ENCODE measurements at places on chromosomes 4 and X. TPM values are rescaled to one million over a fixed set of nuclear protein-coding genes. Genes with fewer than 3 reads are reported as not detected.

DNA sequence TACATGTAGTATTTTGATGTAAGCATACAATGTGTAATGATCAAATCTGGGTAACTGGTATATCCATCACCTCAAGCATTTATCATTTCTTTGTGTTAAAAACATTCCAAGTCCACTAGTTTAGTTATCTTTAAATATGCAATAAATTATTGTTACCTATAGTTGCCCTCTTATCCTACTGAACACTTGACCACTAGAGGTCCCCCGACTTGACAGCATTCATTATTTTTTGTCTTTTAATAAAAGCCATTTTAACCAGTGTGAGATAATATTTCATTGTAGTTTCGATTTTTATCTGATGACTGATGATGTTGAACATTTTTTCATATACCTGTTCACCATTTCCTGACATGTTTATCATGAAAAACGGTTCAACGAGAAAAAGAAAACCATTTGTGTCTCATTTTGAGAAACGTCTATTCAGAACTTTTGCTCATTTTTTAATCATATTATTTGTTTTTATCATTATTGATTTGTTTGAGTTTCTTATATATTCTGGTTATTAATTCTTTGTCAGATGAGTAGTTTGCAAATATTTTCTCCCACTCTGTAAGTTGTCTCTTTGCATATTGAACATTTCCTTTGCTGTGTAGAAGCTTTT, 199.0 kb upstream of the CXXC4 start:
- DNase-seq: peak; percentile 8

- DNase-seq: no peak
These were observed 39.9 kb upstream of the PGK1 start for GRCh38 chrX:78064152-78064551.

GRCh38 chr4:80138551-80139538, 58.5 kb upstream of the PRDM8 start:
- DNase-seq: peak; percentile 21

- DNase-seq: no peak
These were observed 57.7 kb downstream of the NEIL3 start for GRCh38 chr4:177367336-177367735.

The MYL5 gene
- 2.2 TPM for total RNA-seq

The ETDA gene
- total RNA-seq: not detected

The KLKB1 gene
- total RNA-seq: not detected

DNA sequence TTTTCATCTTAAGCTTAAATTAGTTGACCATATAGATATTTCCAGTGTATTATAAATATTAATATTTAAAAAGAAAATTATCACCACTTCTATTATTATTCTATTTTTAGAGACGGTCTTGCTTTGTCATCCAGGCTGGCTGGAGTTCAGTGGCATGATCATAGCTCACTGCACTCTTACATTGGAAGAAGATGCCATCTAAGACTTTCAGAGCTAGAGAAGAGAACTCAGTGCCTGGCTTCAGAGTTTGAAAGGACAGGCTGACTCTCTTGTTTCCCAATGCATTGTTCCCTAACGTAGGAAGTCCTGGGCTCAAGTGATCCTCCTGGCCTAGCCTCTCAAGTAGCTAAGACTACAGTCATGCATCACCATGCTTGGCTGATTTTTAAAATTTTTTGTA, 75.9 kb downstream of the FIP1L1 start:
- DNase-seq: no peak

- no peak for DNase-seq
These were observed 254.7 kb upstream of the AR start for GRCh38 chrX:67289055-67289499.

The PDE5A gene
- total RNA-seq: 12.8 TPM

DNA sequence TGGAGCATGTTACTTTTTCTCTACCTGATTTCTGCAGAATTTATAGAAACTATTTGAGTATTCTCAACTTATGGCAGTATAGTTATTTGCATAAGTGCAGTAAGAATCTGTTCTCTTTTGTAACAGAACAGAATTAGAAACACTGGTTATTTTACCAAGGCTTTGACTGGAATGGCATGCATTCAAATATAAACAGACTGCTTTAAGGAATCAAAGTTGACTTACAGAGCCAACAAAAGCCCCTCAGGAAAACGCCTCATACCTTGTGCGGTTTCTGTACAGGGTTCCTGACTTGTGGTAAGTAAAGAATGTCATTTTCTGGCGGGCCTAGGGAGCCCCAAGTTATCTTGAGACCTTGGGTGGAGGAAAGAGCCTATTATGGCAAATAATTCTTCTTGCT, 97.1 kb downstream of the GPR143 start:
- DNase-seq: no peak

- no peak for DNase-seq
These were observed 48.3 kb downstream of the TLR10 start for GRCh38 chr4:38734446-38734845.

DNA sequence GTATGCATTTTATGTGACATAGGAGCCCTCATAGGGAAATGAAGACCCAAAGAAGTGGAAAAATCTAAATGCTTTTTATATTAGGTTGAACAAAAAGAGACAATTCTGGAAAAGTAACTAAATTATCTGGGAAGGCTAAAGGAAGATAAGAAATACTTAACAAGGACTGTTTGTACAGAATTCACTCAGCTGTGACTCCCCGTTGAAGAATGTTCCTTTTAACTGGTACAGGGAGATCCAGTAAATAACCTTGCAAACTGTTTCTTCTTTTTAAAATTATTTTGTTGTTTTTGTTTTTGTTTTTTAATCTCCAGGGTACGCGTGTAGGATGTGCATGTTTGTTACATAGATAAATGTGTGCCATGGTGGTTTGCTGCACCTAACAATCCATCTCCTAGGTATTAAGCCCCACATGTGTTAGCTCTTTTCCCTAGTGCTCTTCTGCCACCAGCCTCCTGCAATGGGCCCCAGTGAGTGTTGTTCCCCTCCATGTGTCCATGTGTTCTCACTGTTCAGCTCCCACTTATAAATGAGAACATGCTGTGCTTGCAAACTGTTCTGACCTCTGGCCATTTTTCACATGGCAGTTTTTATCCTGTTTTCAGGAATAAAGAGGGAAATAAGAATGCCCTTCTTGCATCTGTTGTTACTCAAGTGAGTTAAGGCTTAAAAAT, 81.7 kb downstream of the PWWP3B start:
- DNase-seq: no peak

The SPATA4 gene
- total RNA-seq: not detected

DNA sequence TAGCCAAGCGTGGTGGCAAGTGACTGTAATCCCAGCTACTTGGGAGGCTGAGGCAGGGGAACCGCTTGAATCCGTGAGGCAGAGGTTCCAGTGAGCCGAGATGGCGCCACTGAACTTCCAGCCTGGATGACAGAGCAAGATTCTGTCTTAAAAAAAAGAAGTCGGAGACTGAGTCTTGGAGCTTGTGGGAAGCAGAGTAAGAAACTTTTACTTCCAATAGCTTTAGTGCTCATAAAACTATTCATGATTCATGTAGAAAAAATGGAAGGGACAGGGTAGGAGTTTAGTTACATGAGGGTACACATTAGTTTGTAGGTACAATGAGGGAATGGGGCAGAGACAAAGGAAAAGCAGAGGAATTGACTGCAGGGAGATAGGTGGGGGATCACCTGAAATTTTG, 19.3 kb downstream of the RAP2C start:
- DNase-seq: no peak

DNA sequence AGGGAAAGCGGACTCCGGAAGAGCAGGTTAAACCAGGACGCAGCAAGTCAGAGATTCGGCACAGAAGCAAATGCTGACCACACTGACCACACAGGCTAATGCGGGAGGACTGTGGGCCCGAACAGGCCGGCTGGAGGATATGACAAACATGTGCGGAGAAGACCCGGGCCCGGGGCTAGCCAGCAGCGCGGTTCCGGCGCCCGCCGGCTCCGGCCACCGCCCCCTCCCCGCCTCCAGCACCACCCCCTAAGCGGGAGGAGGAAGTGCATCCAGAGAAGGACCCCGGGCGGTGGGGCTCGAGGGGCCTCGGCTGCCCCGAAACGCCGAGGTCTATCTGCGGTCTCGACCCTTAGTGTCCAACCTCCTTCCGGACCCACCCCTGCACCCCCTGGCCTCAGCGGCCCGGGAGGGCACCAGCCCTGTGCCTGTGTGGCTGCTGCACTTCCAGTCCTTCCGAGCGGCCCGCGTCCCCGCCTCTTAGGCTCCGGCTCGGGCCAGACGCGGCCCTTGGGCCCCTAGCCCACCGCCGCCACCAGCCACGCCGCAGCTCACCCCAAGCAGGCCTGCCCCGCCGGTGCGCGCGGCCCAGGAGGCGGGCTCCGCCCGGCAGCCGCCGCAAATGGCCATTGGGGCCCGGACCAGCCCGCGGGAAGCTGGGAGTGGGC, 2.1 kb downstream of the ELOVL6 start:
- DNase-seq: peak; percentile 37

DNA sequence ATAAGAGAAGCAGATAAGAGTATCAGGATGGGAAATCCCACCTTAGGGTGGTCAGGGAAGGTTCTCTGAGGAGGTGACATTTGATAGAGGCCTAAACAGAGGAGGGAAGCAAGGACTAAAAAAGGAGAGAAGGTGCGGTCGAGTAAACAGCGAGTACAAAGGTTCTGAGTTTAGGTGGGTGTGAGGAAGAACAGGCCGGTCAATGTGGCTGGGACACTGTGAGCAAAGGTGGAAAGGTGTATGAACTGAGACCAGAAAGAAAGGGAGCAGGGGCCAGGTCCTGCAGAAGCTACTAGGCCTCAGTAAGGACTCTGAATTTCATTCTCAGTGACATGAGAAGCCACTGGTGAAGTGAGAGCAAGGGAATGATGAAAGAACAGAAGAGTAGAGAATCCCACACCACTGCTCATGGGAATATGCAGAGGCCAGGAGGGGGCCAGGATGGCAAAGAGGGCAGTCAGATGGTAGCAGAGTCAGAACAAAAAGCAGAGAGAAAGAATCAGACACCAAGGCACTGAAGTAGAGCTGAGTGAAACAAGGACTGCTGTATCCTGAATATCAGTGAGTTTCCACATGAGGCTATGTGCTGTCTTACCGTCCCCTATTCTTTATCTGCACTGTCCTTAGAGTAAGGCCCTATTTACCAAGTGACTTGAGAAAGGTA, 18.0 kb downstream of the PRSS48 start:
- no peak for DNase-seq

GRCh38 chr4:179486570-179487335, 2044.5 kb upstream of the AGA start:
- DNase-seq: no peak

DNA sequence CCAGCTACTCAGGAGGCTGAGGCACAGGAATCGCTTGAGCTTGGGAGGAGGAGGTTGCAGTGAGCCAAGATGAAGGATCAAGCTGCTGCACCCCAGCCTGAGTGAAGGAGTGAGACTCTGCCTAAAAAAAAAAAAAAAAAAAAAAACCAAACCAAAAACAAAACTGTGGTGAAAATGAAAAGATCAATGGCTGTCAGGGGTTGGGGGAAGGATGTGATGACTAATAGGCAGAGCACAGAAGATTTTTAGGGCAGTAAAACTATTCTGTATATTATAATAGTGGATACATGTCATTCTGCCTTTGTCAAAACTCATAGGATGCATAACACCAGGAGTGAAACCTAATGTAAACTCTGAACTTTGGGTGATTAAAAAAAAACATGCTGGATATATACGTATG, 69.9 kb upstream of the ELOVL6 start:
- DNase-seq: no peak

DNA sequence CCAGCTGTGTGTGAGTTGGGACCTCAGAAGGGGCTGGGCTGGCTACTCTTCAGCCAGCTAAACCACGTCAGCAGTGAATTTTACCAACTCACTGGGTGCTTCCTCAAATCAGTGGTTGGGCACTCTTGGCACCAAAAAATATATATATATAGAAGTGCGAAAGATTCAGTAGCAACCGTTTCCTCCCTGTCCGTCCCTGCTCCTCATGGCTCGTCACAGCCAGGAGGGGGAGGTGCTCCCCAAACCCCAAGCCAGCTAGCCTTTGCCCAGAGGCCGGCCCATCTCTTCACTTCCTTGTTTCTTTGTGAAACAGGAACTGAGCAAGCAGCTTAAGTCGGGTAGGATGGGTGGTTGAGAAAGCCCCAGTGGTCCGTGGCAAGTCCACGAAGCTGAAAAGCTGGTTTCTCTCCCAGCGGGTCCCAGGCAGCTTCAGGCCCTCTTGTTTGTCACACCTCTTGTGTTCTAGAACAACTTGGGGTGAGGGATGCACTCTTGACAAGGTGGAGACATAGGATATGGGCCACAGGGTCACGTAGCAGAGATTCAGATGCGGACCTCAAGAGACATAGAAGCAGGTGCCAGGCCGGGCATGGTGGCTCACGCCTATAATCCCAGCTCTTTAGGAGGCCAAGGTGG, 6.8 kb upstream of the SASH3 start:
- DNase-seq: no peak

GRCh38 chrX:9434051-9434550, 30.8 kb upstream of the TBL1X start:
- no peak for DNase-seq

The FMR1NB gene
- total RNA-seq: 59.5 TPM

The NXF2 gene
- 1.9 TPM for total RNA-seq

DNA sequence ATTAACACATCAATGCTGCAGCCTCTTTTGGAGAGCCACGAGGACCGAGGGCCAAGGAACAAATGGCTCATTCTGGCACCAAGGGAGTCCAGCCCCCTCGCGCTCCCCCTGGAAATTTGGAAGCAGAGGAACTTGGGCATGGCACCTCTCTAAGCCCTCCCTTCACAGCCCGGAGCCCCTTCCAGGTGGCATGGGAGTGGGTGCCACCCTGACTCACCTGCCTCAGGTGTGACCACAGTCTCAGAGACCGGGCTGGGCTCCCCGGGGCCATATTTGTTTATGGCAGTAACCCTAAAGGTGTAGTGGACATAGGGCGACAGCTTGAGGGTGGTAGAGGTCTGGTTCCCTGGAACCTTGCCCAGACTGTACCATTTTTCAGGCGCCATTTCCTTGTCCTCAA, 18.8 kb downstream of the L1CAM start:
- DNase-seq: no peak

The OTUD6A gene
- not detected for total RNA-seq

The SSX4B gene
- not detected for total RNA-seq

DNA sequence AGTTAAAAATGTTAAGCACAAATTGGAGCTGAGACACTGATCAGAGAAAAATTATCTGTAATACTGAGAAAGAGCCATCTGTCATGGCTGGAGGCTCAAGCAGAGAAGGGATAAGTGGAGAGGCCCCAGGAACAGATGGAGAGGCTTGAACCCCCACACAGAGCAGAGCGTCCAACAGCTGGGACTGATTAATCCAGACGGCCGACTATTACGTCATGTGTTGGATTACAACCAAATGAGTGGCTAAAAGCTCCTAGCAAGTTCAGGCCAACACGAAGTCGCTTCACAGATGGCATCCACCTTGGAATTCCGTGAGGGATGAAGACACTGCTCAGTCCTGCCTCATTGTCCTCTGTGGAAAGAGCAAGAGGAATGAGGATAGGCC, 57.7 kb upstream of the ATXN3L start:
- DNase-seq: peak; percentile 74

The NEIL3 gene
- 14.5 TPM for total RNA-seq

All from Daoy (cell line).